CD8-positive, alpha-beta memory T cell (primary cell): ENCODE measurements at places on chromosomes 6 and 20. TPM values are rescaled to one million over a fixed set of nuclear protein-coding genes. Genes with fewer than 3 reads are reported as not detected.

GRCh38 chr6:43788301-43788700 is 18.3 kb downstream of the VEGFA start:
- no peak overlapping the region for H3K4me3 ChIP-seq
- no peaks in the 10 kb centered on the region for H3K4me1 ChIP-seq
- DNase-seq: no peak
- no peak overlapping the region for H3K27ac ChIP-seq
- no peaks in the 10 kb centered on the region for H3K36me3 ChIP-seq
- H3K27me3 ChIP-seq: no peaks in the 10 kb centered on the region

- no peaks in the 10 kb centered on the region for H3K36me3 ChIP-seq
- no peaks in the 10 kb centered on the region for H3K27me3 ChIP-seq
- H3K4me3 ChIP-seq: no peak overlapping the region
- no peaks in the 10 kb centered on the region for H3K4me1 ChIP-seq
Observed at GRCh38 chr20:14498772-14499171, 161.4 kb upstream of the FLRT3 start.

GRCh38 chr20:17905544-17905943 is 63.0 kb downstream of the SNX5 start:
- no peak overlapping the region for H3K4me3 ChIP-seq
- H3K36me3 ChIP-seq: no peaks in the 10 kb centered on the region
- DNase-seq: no peak
- no peaks in the 10 kb centered on the region for H3K27me3 ChIP-seq
- no peaks in the 10 kb centered on the region for H3K4me1 ChIP-seq

The SLC32A1 gene
- total RNA-seq: not detected

The OLIG3 gene
- total RNA-seq: 0.40 TPM
